Pons (tissue), 1 donor: ENCODE measurements at places on chromosomes 7 and 10.

GRCh38 chr7:151672716-151673115, 153.0 kb upstream of the RHEB start:
- no peak for DNase-seq

- DNase-seq = no peak
Measured at GRCh38 chr7:148014541-148014940, 576.0 kb upstream of the C7orf33 start.

DNA sequence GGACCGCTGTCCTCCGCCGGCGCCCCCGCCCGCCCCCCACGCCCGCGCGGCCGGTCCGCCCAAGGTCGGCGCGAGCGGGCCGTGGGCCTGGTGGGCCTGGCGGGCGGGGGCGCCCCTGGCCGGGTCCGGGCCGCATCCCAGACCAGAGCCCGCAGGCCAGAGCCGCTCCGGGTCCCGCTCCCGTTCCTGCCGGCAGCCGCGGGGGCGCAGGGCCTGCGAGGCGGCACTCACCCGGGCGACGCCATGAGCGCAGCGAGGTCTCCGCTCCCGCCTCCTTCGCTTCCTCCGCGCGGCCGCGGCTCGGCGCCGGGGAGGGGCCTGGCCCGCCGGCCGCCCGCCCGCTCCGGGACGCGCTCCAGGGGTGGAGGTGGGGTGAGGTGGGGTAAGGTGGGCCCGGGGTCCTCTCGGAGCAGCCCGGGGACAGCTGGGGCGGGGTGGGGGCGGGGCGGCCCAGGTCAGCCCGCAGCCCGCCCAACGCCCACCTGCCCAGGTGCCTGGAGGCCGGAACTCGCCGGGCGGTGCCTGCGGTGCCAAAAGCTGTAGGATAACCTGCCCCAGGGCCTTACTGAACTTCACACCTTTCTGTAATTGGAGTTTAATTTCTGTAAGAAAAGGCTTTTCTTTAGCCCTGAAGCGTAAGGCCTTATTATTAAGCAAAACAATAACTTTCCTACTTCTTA, at the start of gene URGCP:
URGCP (minus strand) TSS at position 266 of the 680 bp plus-strand sequence; CDS start at position 245, 21 bp downstream.
- no peak for DNase-seq

- DNase-seq = no peak
Measured at GRCh38 chr10:97311111-97311626, 7.9 kb upstream of the FRAT1 start.

DNA sequence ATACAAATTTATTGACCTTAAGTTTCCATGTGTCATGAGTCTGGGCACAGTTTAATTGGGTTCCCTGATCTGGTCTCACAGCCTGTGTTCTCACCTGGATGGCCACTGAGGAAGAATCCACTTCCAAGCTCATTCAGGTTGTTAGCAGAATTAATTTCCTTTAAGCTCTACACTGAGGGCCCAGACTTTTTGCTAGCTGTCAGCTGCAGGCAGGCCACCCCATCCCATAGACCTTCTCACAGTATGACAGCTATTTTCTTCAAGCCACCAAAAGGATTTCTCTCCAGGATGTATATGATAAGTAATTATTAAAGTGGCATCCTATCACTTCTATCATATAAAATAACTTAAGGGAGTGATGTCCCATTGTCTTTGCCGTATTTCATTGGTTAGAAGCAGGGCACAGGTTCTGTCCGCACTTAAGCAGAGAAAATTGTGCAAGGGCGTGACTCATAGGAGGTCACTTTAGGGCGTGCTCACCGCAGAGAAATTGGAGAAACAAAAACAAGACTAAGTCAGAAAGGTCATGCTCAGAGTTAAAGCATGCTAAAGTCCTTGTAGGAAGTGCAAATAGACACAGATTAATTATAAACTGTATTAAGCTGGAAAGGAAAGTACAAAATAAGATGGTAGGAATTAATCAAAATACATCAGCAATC, 109.9 kb downstream of the AHR start:
- no peak for DNase-seq

GRCh38 chr10:114552050-114552449, 106.0 kb downstream of the ABLIM1 start:
- no peak for DNase-seq

- peak; percentile 55 for DNase-seq
Measured at GRCh38 chr7:79548727-79549126, 95.3 kb upstream of the MAGI2 start.
